ENCODE measurements at places on chromosomes 4 and X.

- no peak for DNase-seq
Observed at GRCh38 chrX:39017077-39017476, 215.8 kb downstream of the MID1IP1 start.

DNA sequence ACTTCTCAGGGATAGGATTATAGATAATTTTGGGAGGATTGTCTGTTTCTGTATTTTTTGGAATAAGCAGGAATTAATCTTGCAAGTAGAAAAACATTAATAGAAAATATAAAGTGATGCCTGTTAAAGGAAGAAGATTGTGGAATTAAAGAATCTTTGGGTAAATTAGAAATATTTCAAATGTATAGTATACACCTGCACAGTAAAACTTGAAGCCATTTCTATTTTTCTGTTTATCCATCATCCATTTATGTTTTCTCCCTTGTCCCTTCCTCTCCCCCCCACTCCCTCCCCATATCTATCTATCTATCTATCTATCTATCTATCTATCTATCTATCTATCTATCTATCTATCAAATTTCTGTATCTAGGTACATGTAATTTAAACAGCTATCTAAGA is 46.9 kb upstream of the GEMIN8 start:
- DNase-seq, result no peak

GRCh38 chrX:79268788-79269187 is 98.3 kb downstream of the ITM2A start:
- no peak for DNase-seq

GRCh38 chr4:12071316-12071715 is 642.6 kb upstream of the HS3ST1 start:
- no peak for DNase-seq

DNA sequence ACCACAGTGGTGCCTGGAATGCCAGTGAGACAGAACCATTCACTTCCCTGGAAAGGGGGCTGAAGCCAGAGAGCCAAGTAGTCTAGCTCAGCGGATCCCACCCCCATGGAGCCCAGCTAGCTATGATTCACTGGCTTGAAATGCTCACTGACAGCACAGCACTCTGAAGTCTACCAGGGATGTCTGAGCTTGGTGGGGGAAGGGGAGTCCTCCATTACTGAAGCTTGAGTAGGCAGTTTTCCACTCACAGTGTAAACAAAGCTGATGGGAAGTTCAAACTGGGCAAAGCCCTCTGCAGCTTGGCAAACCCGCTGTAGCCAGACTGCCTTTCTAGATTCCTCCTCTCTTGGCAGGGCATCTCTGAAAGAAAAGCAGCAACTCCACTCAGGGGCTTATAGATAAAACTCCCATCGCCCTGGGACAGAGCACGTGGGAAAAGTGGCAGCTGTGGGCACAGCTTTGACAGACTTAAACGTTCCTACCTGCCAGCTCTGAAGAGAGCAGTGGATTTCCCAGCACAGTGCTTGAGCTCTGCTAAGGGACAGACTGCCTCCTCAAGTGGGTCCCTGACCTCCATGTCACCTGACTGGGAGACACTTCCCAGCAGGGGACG is 32.0 kb downstream of the NAP1L2 start:
- DNase-seq, result no peak

DNA sequence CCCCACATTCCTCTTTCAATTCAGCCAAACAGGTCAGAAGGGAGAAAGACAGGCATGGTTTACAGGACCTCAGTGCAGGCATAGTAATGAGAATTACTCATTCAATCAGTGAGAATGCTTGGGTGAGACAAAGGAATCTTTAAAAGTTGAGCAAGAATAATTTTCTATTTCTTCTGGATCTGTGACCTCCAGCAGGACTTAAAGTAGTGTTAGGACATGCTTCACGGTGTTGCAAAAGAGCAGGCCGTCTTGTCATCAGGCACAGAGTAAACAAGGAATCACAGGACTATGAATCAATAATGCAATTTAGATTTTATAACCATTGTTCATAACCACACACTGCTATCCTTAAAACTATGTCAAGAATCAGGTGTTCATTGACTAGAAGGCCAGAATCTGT is 130.6 kb upstream of the GLRA2 start:
- no peak for DNase-seq

DNA sequence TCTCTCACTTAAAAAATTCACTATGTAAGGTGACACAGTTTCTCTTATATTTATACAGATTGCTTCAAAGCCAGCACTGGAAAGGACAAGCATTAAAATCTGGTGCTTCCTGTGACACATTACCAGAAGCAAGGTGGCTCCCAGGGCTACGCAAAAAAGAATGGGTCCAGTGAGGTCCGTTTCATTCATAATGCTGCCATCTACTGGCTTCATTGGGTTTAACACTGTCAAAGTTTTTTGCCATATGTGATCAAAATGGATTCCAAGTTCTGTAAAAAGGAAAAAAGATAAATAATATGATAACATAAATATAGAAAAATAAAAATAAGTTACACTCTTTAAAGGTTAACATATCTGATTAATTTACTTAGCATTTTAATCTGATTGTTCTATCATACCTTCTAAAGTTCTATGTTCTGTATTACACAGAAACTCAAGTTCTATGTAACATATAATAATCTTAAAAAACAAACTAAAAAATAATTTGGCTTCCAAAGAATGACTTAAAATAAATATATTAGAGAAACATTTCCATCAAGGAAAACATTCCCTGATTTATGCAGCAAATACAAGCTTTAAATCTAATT is 22.1 kb downstream of the YIPF7 start:
- peak; percentile 60 for DNase-seq

GRCh38 chrX:63889001-63889400 is 104.0 kb upstream of the ARHGEF9 start:
- no peak for DNase-seq

GRCh38 chrX:94662689-94663088 is 988.7 kb downstream of the FAM133A start:
- no peak for DNase-seq

Measured in B cell (primary cell).